Activated T-helper 17 cell treated with anti-CD3 and anti-CD28 coated beads, Interleukin-2, amount 50 U/mL, for 72 hours (primary cell): ENCODE measurements at places on chromosomes 13 and 19.
A peak's percentile ranks its signal among the peaks of the same experiment; 100 is the strongest.

GRCh38 chr19:3837332-3837731 is 31.5 kb downstream of the ZFR2 start:
- no peak for ATAC-seq
- no peak overlapping the region for H3K4me3 ChIP-seq
- no peak overlapping the region for H3K27ac ChIP-seq
- H3K36me3 ChIP-seq: no peaks in the 10 kb centered on the region

GRCh38 chr19:573519-573825 is 1.1 kb downstream of the BSG start:
- H3K27me3 ChIP-seq: no peaks in the 10 kb centered on the region
- peak overlapping the region; percentile 97 for H3K27ac ChIP-seq
- H3K36me3 ChIP-seq: peaks cover 27% of the 10 kb centered on the region

DNA sequence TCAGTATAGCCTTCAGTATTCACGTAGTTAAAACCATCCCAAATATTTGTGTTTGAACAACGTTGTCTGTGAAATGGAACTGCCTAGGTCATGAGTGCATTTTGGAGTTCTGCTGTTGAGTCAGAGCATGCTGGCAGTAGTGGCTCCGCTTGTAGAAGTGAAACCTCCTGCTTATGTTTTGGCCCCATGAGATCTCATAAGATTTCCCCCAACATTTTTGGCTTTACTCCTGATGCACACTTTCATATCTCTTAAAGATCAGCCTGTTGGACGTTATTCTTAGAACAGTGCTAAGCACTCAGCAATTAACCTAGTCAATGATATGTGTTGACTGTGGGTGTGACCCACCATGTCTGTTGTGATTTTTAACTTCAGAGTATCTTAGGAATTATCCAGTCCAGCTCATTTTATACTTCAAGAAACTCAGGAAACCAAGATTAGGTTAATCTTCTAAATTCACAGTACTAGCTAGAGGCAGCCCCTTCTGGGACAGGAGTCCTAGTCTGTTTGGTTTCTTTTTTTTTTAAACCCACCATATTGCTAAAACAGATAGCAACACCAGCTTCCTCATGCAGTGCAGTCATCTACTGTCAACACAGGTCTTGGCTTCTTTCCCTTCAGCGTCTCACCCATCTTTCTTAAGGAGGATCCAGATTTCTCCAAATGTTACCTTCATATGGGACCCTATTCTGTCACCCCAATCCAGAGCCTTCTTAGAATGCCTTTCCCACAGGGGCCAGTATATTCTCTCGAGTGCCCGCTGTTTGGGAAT is 26.2 kb downstream of the RAP2A start:
- H3K27ac ChIP-seq: no peak overlapping the region
- no peaks in the 10 kb centered on the region for H3K27me3 ChIP-seq
- H3K4me3 ChIP-seq: no peak overlapping the region
- ATAC-seq: peak; percentile 57
- H3K36me3 ChIP-seq: peaks cover 26% of the 10 kb centered on the region

- no peak overlapping the region for H3K27ac ChIP-seq
- H3K4me1 ChIP-seq: no peaks in the 10 kb centered on the region
- no peak overlapping the region for H3K4me3 ChIP-seq
- ATAC-seq: no peak
- H3K36me3 ChIP-seq: no peaks in the 10 kb centered on the region
- H3K27me3 ChIP-seq: no peaks in the 10 kb centered on the region
Observed at GRCh38 chr13:106318941-106319411, 216.5 kb downstream of the EFNB2 start.

- H3K27me3 ChIP-seq: peaks cover 35% of the 10 kb centered on the region
- H3K36me3 ChIP-seq: no peaks in the 10 kb centered on the region
- H3K27ac ChIP-seq: peak overlapping the region; percentile 18
- ATAC-seq: peak; percentile 92
- H3K4me1 ChIP-seq: peaks cover 4% of the 10 kb centered on the region
Observed at GRCh38 chr13:44300895-44301638, 72.6 kb upstream of the SERP2 start.

DNA sequence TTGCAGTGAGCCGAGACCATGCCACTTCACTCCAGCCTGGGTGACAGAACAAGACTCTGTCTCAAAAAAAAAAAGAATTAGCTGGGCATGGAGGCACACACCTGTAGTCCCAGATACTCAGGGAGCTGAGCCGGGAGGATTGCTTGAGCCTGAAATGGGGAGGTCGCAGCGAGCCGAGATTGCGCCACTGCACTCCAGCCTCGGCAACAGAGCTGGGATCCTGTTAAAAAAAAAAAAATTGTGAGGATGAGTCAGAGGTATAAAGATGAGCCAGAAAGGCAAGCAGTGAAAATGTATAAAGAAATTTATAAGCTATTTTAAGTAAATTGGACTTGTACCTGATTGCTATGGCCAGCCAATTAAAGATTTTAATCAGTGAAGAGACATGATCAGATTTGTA is 21.1 kb downstream of the KBTBD6 start:
- H3K4me3 ChIP-seq: no peak overlapping the region
- H3K27ac ChIP-seq: no peak overlapping the region
- no peak for ATAC-seq
- H3K4me1 ChIP-seq: no peaks in the 10 kb centered on the region
- H3K36me3 ChIP-seq: no peaks in the 10 kb centered on the region

- peak; percentile 49 for ATAC-seq
- peaks cover 10% of the 10 kb centered on the region for H3K27me3 ChIP-seq
- no peak overlapping the region for H3K27ac ChIP-seq
- peaks cover 4% of the 10 kb centered on the region for H3K4me1 ChIP-seq
- H3K36me3 ChIP-seq: no peaks in the 10 kb centered on the region
Observed at GRCh38 chr13:39913339-39913738, 257.9 kb downstream of the COG6 start.

DNA sequence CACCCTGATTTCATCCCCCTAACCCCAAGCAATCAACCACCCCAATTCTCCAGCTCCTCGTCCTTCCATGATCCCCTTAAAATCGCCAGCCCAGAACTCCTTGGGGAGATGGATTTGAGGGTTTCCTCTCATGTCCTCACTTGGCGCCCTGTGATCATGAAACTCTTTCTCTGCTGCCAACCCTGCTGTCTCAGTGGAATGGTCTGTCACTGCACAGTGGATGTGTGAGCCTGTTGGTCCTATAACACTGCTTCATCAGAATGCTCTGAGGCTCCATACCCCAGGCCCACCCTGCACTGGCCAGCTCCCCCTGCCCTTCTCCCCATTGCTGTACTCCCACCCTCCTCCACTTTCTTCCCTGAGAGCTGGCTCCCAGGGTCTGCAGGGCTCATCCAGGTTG is 12.6 kb upstream of the ZNF792 start:
- no peak for ATAC-seq
- H3K27ac ChIP-seq: peak overlapping the region; percentile 0
- peaks cover 13% of the 10 kb centered on the region for H3K4me1 ChIP-seq
- no peak overlapping the region for H3K4me3 ChIP-seq

DNA sequence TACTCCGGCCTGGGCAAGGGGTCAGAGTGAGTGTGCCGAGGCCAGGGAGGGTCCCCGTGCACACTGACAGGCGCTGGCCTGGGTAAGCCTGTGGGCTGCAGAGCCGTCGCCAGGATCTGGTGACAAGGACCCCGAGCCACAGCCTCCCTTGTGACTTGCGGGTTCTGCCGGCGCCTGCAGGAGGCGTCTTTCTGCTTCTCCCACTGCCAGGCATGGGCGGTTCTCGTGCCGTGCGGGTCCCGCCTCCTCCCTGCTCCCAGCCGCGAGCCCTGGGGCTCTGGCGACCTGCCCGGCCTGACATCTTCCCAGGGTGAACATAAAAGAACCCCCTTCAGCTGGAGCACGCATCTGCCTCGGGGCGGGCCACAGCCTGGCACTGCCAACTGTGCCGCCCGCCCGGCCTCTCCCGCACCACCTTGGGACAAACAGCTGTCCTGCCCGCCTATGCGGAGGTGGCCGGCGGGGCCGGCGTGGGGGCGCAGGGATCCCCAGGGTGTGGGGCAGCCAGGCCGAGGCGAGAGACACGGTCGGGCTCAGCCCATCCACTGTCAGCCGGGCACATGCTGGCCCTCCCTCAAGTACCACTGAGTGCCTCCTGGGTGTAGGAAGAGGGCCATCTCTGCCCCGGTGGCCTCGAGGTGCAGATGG is 1.5 kb upstream of the HCN2 start:
- no peaks in the 10 kb centered on the region for H3K4me1 ChIP-seq
- no peak overlapping the region for H3K27ac ChIP-seq
- H3K27me3 ChIP-seq: peaks cover 2% of the 10 kb centered on the region

- H3K27ac ChIP-seq: peak overlapping the region; percentile 87
- no peaks in the 10 kb centered on the region for H3K27me3 ChIP-seq
- ATAC-seq: peak; percentile 27
- H3K36me3 ChIP-seq: peaks cover 95% of the 10 kb centered on the region
Observed at GRCh38 chr13:98563071-98563470, 13.8 kb downstream of the STK24 start.

DNA sequence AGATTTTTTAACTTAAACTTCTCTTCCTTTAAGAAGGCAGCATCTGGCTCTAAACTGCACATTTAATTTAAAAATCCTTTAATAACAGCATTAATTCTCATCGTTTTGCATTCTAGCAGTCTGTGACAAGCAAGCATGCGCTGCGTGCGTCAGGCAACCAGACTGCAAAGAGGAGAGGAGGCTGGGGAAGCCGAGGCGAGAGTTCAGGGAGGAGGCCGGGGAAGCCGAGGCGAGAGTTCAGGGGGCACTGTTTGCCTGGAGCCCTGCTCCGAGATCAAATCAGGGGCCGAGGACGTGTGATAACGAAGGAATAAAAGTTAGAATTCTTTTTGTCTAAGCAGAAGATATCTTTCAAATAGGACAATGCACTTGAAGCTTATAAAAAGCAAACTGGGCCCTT is 435.7 kb downstream of the EFNB2 start:
- no peaks in the 10 kb centered on the region for H3K36me3 ChIP-seq
- no peak overlapping the region for H3K27ac ChIP-seq
- ATAC-seq: no peak
- peaks cover 8% of the 10 kb centered on the region for H3K27me3 ChIP-seq

- peaks cover 16% of the 10 kb centered on the region for H3K27me3 ChIP-seq
- peaks cover 4% of the 10 kb centered on the region for H3K4me1 ChIP-seq
- ATAC-seq: peak; percentile 29
Observed at GRCh38 chr13:43804461-43805070, 17.8 kb upstream of the ENOX1 start.

- H3K27ac ChIP-seq: peak overlapping the region; percentile 80
- ATAC-seq: no peak
- H3K36me3 ChIP-seq: no peaks in the 10 kb centered on the region
- H3K4me3 ChIP-seq: peak overlapping the region; percentile 72
- peaks cover 53% of the 10 kb centered on the region for H3K4me1 ChIP-seq
Observed at GRCh38 chr13:74256969-74257368, 122.8 kb upstream of the KLF12 start.

DNA sequence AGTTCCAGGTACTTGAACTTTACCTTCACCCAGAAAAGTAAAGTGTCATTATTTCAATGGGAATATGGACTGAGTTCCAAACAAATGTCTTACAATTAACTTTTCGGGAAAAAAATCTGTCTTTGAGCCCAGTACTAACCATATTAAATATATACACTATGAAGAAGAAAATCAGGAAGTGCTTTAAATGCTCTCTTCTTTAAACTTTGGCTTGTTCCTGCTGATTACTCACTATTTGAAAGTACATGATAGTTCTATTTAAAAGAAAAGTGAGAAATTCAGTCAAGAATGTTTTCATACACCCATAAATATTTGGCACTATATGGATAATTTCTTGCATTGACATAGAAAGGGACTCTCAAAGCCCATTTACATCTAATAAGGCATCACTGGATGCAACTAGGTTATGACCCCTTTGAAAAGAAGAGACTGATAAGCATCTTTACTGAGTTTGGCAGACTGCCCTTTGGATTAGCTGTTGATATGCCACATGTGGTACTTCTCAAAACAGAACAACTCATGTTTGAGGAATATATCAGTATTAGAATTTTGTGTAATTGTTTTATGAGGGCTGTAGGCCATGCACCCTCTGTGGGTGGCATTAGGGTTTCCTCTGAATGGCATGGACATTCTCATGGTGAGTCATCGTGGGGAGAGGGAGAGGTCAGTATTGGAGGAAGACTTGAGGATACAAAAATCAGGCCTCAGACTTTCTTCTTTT is 25.0 kb upstream of the VWA8 start:
- no peaks in the 10 kb centered on the region for H3K36me3 ChIP-seq
- H3K27ac ChIP-seq: no peak overlapping the region
- ATAC-seq: no peak
- peaks cover 17% of the 10 kb centered on the region for H3K27me3 ChIP-seq

DNA sequence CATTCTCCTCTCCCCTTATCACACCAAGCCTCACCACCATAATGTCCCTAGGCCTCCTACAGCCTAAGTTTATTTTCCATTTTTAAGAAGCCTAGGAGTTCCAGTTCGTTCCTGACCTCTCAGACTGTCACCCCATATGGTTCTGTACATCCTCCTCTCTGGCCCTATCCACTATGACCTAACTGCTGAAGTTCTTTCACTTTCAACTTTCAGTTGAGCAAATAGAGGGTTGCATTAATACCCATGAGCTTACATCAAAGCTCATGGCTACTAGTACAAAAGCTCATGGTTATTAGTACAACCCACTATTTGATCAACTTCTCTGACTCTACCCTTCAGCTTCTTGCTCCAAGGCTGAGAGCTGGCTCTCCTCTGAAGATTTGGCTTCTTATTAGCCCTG is 72.9 kb downstream of the FGF14 start:
- no peak overlapping the region for H3K4me3 ChIP-seq
- H3K27me3 ChIP-seq: peaks cover 29% of the 10 kb centered on the region
- no peak for ATAC-seq
- H3K4me1 ChIP-seq: no peaks in the 10 kb centered on the region
- H3K36me3 ChIP-seq: no peaks in the 10 kb centered on the region
- no peak overlapping the region for H3K27ac ChIP-seq

- H3K36me3 ChIP-seq: no peaks in the 10 kb centered on the region
- no peak overlapping the region for H3K27ac ChIP-seq
- H3K27me3 ChIP-seq: no peaks in the 10 kb centered on the region
- no peak overlapping the region for H3K4me3 ChIP-seq
- no peaks in the 10 kb centered on the region for H3K4me1 ChIP-seq
Observed at GRCh38 chr19:18768046-18768771, 22.9 kb downstream of the COMP start.

DNA sequence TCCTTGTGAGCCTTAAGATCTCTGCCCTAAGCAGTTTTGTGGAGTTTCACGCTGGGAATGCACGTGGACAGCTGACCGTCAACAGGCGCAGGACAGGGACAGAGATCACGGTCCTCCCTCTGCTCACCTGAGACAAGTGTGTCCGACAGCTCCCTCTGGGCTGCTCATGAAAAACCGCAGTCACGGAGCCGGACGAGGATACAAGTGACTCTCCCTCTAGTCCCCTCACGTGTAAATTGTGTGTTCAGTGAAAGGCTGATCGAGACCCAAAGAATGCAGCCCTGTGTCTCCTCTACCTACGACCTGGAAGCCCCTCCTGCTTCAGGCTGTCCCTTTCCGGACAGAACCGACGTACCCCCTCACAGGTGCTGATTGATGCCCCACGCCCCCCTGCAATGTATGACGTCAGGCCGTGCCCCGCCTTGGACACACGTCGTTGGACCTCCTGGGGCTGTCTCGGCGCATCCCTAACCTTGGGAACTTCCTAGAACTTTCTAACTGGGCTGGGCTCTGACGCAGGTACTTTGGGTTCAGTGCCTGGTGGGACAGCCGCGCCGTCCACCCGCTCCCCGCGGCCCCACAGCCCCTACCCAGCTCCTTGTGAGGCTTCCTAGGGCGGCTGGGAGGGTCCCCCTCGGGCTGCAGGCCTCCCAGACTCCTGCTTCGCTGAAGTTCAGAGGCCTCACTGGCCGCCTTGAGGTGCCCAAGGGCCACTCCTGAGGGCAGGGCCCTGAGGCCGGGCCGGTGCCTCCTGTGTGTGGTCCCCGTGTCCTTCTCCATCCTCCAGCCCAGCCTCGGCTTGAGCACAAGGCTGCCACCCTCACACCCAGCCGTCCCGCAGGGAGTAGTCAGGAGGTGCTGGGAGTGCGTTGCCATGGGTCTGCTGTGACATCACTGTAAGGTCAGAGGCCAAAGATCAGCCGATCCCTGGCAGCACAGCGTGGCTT is at the start of gene C13orf46:
Gene C13orf46, minus strand, starts transcription at position 859 of the 947 bp plus-strand sequence. Its CDS starts 79 bp downstream, at position 780.
- H3K4me3 ChIP-seq: no peak within 1 kb of the TSS
- no peaks in the 10 kb centered on the region for H3K27me3 ChIP-seq
- H3K4me1 ChIP-seq: no peaks in the 10 kb centered on the region
- ATAC-seq: no peak
